ENCODE measurements at places on chromosomes 11 and 22. TPM values are rescaled to one million over a fixed set of nuclear protein-coding genes. Genes with fewer than 3 reads are reported as not detected.

PLAAT2 gene
- not detected for total RNA-seq

UFD1 gene
- total RNA-seq, result 90.3 TPM

INS gene
- not detected for total RNA-seq

MDK gene
- total RNA-seq, result 9.0 TPM

BRMS1 gene
- total RNA-seq, result 83.6 TPM

RAB39A gene
- total RNA-seq, result not detected

SLC7A4 gene
- under 0.01 TPM for total RNA-seq

UBASH3B gene
- total RNA-seq, result 22.6 TPM

CNTN5 gene
- total RNA-seq, result 1.5 TPM

SLCO2B1 gene
- total RNA-seq, result 0.38 TPM

RHOG gene
- total RNA-seq, result 12.3 TPM

OR5A1 gene
- total RNA-seq, result not detected

CATSPERZ gene
- not detected for total RNA-seq

ELFN2 gene
- under 0.01 TPM for total RNA-seq

C11orf87 gene
- under 0.01 TPM for total RNA-seq

TRIM49C gene
- not detected for total RNA-seq

KDM4E gene
- total RNA-seq, result not detected

SYTL2 gene
- 24.3 TPM for total RNA-seq

DDI1 gene
- total RNA-seq, result not detected

DNAJB7 gene
- total RNA-seq, result not detected

MEI1 gene
- 1.7 TPM for total RNA-seq

TST gene
- 35.2 TPM for total RNA-seq

Data from regular cardiac myocyte (primary cell).